IPS DF 6.9 (cell line): ENCODE measurements at places on chromosomes 1 and 21.

DNA sequence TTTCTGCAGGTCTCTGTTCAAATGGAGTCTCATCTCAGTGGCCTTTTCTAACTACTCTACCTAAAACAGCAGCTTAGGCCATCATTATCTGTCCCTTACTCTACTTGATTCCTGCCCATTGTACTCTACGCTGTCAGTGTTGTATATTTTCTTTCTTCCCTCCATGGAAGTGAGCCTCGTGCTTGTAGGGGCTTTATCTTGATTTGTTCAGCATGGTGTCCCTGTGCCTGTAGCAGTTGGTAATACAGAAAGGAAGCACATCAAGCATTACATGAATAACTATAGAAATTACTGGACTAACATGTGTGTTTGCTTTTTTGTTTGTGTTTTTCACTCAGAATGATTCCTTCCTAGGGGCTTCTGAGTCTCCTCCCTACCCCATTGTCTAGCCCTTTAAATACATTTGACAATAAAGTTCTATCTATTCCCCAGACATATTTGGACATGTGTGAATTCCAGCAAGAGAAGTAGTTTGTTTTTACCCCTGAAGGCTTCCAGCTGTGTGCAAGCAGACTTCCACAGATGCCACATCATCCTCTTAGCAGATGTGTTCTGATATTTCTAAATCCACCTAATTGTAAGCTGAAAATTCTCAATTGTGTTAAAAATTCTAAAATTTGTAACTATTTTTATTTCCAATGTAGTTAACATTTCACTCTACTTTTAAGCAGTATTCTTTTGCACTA lies 40.3 kb downstream of the PRMT2 start:
- DNase-seq = no peak
- peaks cover 1% of the 10 kb centered on the region; the same call in 1 of the 2 replicates for H3K4me1 ChIP-seq
- H3K27me3 ChIP-seq = no peaks in the 10 kb centered on the region
- no peaks in the 10 kb centered on the region for H3K36me3 ChIP-seq
- H3K4me3 ChIP-seq = no peak overlapping the region
- no peak overlapping the region for H3K27ac ChIP-seq

- H3K27ac ChIP-seq = no peak overlapping the region
- no peak overlapping the region for H3K4me3 ChIP-seq
- H3K27me3 ChIP-seq = no peaks in the 10 kb centered on the region
- DNase-seq = peak; percentile 85
- no peaks in the 10 kb centered on the region for H3K4me1 ChIP-seq
These were observed 23.2 kb upstream of the ZNF648 start for GRCh38 chr1:182084487-182085316.

- no peak for DNase-seq
- peaks cover 18% of the 10 kb centered on the region for H3K4me1 ChIP-seq
- no peaks in the 10 kb centered on the region for H3K36me3 ChIP-seq
These were observed 742 bp upstream of the PDE9A start for GRCh38 chr21:42652527-42653230.

DNA sequence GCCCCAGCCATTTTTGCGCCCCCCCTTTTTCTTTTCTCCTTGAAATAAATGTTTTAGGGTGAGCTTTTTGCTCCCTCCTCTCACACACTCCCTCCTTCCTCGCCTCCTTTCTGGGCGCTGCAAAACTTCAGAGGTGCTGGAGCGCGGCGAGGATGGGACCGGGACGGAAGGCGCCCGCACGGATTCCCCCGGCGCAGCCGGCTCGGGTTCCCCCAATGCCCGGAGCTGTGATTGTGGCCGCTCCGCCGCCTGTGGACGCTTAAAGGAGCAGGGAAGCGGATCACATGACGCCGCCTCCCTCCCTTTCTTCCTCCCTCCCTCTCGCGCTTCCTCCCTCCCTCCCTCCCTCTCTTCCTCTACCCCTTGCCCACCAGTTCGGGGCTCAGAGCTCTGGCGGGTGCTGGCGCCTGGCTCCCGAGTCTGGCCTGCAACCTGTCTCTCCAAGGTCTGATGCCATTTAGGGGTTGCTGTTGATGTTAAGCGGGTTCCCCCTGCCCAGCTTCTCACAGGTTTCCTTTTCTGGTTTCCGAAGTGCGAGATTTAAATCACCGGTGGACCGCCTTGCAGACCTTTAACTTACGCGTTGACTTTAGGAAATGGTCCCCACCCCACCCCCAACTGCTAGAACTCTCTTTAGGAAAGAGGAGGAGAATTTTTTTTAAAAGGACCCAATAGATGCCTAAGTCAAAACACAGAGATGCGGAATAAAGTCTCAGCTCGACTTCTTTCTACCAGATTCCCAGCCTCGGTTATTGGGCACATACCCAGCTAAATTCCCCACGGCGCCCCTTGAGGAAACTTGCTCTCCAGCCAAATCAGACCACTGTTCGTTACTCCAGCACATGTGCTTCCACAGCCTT lies at the start of gene WLS:
TSS of gene WLS (minus strand) at position 235 of the 860 bp plus-strand sequence. CDS start at position 11, 224 bp downstream.
- DNase-seq = peak; percentile 55
- H3K4me1 ChIP-seq = no peaks in the 10 kb centered on the region; the same call in 1 of the 2 replicates
- no peaks in the 10 kb centered on the region for H3K36me3 ChIP-seq
- H3K27ac ChIP-seq = no peak within 1 kb of the TSS
- peaks cover 65% of the 10 kb centered on the region for H3K27me3 ChIP-seq

DNA sequence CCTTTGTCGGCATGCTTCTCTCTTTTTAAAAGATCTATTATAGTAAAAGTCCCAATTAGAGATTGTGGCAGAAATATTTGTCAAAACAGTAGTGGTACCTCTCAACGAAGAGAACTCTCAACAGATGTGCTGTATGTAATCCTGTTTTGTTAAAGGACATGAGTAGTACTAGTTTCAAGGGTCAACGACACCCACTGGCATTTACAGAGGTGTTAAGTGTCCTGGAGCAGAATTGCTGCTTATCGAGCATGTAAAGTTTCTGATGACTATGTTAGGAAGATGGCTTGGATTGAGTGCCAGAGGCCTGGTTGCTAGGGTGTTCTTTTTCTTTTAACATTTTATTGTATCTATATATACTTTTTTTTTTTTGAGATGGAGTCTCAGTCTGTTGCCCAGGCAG lies 27.1 kb downstream of the CELF3 start:
- no peak overlapping the region for H3K4me3 ChIP-seq
- DNase-seq = no peak
- peaks cover 2% of the 10 kb centered on the region; the same call in 1 of the 2 replicates for H3K36me3 ChIP-seq
- H3K4me1 ChIP-seq = no peaks in the 10 kb centered on the region
- no peaks in the 10 kb centered on the region for H3K27me3 ChIP-seq

GRCh38 chr1:211612786-211613107 lies 33.8 kb upstream of the SLC30A1 start:
- H3K36me3 ChIP-seq = no peaks in the 10 kb centered on the region
- no peaks in the 10 kb centered on the region for H3K4me1 ChIP-seq
- no peak overlapping the region for H3K4me3 ChIP-seq
- DNase-seq = no peak

GRCh38 chr1:27418326-27419185 lies 26.1 kb downstream of the GPR3 start:
- H3K27ac ChIP-seq = no peak overlapping the region
- peaks cover 6% of the 10 kb centered on the region; the same call in 1 of the 2 replicates for H3K36me3 ChIP-seq
- DNase-seq = no peak
- H3K4me1 ChIP-seq = peaks cover 1% of the 10 kb centered on the region; the same call in 1 of the 2 replicates

DNA sequence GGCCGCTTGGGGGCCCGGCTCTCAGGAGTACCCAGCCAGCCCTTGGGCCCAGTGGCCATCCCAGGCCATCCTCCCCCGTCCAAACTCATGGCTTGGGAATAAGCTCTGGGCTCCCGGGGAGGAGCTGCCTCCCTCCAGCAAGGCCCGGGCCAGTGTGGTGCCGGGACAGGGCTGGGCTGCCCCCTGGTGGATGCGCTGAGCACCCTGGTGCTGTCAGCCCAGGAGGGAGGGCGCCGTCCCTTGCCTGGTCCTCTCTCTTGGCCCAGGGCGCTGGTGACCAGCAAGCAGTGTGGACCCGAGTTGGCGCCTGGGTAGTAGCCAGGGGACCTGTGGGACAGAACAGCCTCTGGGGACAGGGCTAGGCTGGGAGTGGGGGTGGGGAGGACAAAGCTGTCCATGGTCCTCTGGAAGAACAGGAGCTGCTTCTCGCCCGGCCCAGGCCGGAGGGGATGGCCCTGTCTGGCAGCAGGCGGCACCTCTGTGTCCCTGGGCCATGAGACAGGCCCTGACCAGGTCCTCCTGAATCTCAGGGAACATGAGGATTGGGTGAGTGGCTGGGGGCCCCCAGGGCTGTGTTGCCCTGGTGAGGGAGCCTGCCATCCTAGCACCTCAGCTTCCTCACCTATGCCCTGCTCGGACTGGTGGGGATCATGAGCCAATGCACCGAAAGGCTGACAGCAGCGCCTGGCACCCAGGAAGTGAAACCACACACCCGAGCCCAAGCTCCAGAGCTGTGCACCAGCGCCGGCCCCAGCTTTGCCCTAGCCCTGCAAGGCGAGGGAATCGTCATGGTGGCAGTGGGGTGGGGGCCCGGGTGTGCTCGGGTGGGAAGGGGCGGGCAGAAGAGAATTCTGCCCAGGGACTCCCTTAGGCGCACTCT lies 9.4 kb downstream of the MORN1 start:
- no peak overlapping the region for H3K27ac ChIP-seq
- H3K4me3 ChIP-seq = no peak overlapping the region
- DNase-seq = peak; percentile 54

DNA sequence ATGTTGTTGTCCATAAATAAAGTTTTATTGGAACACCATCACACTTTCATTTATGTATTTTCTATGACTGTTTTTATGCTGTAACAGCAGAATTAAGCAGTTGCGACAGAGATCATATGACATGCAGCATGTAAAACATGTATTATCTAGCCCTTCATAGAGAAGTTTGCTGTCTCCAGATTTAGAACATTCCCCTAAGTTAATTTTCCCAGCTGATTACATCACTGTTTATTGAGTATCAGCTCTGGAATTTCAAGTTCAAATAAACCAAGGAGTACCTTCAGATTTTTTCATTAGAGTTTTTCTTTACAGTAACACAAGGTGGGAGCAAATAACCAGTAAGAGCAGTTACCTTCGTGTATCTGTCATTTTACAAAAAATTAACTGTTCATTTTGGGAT lies 792.8 kb downstream of the USP25 start:
- H3K27me3 ChIP-seq = no peaks in the 10 kb centered on the region
- H3K4me3 ChIP-seq = no peak overlapping the region
- no peaks in the 10 kb centered on the region for H3K36me3 ChIP-seq
- H3K27ac ChIP-seq = no peak overlapping the region
- no peaks in the 10 kb centered on the region for H3K4me1 ChIP-seq

DNA sequence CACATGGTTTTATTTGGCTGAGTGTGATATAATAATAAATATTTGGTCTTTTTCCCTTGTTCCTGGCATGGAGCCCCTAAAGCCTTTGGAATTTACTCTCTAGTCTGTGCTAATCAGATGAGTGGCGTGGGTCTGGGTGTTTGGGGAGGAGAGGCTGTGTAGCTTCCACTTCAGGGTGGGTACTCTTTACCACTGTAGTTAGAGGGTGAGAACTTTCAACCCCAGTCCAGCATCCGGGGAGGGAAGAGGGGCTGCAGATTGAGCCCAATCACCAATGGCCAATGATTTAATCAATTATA lies 20.0 kb downstream of the USP25 start:
- no peaks in the 10 kb centered on the region for H3K36me3 ChIP-seq
- peaks cover 5% of the 10 kb centered on the region for H3K4me1 ChIP-seq
- no peaks in the 10 kb centered on the region for H3K27me3 ChIP-seq
- DNase-seq = no peak

DNA sequence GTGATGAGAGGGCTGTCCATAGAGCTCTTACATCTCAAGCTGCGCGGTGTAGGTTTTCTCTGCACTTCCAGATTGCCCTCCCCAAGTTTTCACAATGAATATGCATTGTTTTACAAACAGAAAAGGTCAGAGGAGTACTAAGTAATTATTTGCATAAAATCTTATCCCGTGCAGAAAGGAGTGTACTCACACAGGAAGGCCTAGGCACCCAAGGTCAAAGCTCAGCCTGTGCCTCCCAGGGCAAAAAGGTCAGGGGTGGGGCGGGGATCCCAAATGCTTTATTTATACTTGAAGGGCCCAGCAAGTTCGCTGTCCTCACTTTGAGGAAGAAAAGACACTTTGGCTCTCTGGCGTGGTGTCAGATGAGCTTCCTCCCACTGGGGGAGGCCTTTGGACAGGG lies 10.3 kb upstream of the KCNE1 start:
- no peak overlapping the region for H3K4me3 ChIP-seq
- no peaks in the 10 kb centered on the region for H3K36me3 ChIP-seq
- peaks cover 1% of the 10 kb centered on the region for H3K4me1 ChIP-seq
- no peak for DNase-seq

DNA sequence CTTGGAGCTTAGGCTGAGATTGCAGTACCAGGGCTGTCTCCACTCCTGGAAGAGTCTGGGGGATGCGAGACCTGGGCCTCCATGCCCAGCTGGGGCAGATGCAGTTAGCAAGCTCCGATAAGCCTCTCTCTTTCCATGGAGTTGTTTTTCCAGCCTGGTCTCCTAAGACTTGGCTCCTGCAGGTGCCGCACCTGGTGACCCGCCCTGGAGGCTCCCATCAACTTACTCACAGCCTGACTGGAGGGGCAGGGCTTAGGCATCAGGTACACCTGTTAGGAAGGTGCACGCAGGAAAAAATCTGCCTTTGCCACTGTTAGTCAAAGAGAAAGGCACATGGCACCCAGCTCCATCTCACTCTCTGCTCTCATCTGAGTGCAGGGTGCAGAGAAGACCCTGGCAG lies 198.1 kb upstream of the TMEM51 start:
- no peak for DNase-seq
- 0 out of 2 replicates have a peak, but pooled peaks cover 2% of the 10 kb centered on the region for H3K4me1 ChIP-seq
- H3K36me3 ChIP-seq = no peaks in the 10 kb centered on the region
- no peak overlapping the region for H3K27ac ChIP-seq
- H3K4me3 ChIP-seq = no peak overlapping the region

DNA sequence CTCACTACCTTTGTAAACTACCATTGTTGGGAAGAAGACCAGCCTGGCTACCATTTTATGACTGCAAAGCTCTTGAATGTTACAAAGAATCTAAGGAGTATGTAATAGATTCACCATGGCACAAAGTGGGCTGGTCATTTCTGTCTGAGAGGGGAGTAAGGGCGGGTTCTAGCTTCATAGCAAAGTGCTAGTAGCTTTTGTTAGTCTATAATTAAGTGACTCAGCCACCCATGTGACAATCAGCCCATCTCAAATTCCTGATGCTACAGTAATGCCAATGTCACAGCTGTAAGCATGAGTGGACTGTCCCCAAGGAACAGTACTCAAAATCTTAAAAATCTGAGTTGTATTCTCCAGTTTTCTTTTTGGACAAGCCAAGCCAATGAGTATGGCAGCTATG lies 15.4 kb upstream of the OTUD3 start:
- H3K4me1 ChIP-seq = no peaks in the 10 kb centered on the region
- DNase-seq = no peak
- no peak overlapping the region for H3K27ac ChIP-seq
- H3K4me3 ChIP-seq = no peak overlapping the region
- no peaks in the 10 kb centered on the region for H3K27me3 ChIP-seq

DNA sequence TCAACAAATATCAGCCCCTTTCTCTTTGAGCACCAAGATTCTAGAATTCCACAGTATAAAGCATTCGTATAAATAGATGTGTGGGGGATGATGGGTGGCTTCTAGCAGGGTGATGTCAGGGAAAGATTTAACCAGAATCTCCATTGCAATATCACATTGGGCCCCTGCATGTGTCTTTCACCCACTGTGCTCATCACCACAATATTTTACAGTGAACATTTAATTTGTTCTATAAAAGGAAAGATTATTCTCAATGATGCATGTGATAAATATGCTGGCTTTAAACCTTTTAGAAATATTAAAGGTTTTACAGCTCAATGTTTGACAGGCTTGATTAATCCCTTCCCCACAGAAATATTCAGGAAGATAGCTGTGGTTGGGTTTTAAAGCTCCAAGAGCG lies 457.8 kb upstream of the DAB1 start:
- H3K27ac ChIP-seq = no peak overlapping the region
- no peaks in the 10 kb centered on the region for H3K4me1 ChIP-seq
- no peaks in the 10 kb centered on the region for H3K36me3 ChIP-seq
- no peak for DNase-seq
